ENCODE measurements at places on chromosomes 11 and 22. TPM values are rescaled to one million over a fixed set of nuclear protein-coding genes. Genes with fewer than 3 reads are reported as not detected.

DNA sequence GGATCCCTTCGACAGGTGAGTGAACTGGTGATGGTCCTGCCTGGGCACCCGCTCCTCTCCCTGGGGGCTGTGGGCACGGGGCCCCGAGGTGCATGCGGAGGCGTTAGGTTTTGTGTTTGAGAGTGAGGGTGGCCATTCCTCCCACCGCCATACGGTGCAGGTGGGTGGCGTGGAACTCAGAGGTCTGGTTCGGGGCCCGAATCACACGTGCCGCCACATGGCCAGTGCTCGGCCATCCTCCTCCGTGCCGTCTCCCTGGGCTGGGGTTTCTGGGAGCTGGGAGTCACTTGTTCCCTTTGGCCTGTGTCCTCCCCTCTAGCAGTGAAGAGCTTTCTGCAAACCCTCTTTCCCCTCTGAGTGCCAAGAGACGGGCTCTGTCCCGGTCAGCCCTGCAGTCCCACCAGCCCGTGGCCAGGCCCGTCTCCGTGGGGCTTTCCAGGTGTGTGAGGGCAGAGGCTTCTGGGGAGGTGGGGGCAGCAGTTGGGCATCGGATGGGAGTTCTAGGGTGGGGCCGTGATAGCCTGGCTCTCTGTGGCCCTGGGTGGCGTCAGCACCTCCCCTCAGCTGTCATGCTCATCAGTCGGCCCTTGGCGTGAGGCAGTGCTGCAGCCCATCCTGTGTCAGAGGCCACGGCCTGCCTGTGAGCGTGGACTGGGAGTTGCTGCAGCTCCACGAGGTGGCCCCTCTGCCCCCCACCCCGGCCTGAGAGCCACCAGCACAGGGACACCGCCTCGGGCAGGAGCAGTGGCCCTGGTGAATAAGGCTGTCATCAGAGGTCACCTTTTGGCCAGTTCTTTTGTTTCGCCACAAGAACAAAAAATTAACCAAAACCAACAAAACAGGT lies 10.2 kb downstream of the IRF7 start:
- DNase-seq, result no peak

GRCh38 chr22:44329179-44329796 lies 16.5 kb upstream of the SHISAL1 start:
- DNase-seq, result no peak

DNA sequence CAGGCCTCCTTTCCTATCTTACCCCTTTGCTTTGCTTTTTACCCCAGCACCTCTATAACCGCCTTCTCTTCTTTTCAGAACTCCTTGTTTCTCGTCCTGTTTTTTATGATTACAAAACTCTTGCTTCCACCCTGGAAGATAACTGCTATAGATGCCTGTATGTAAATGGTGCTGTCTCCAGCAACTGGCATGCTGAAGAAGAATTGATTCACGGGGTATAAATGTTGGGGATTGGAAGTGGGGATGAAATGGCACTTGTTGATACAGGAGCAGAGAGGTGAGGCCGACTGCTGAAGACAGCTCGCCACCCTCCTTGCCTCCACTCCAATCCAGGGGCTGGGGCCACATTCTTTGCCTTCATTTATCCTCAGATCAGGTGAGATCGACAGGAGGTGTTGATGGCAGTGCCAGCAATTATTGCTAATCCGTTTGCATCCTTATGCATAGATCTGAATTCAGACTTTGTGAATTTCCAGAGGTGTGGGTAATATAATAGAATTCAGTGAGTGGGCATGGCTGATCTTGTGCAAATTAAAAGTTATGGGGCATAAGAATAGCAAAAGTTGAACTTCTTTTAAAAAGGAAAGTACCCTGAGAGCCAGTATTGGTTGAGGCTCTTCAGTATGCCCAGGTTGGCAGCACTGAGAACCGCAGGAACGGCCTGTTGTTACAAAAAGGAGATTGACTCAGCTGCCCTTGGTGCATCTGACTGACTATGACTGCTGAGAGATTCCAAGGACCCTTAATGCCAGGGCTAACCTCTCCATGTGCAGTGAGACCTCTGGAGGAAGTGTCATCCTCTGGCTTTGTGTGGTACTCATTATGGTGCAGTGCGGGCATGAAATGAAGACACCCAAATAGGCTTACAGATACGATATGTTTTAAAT lies 5.3 kb downstream of the NEAT1 start:
- DNase-seq, result no peak

- no peak for DNase-seq
Measured at GRCh38 chr11:7909585-7910285, 21.3 kb downstream of the OR10A6 start.

DNA sequence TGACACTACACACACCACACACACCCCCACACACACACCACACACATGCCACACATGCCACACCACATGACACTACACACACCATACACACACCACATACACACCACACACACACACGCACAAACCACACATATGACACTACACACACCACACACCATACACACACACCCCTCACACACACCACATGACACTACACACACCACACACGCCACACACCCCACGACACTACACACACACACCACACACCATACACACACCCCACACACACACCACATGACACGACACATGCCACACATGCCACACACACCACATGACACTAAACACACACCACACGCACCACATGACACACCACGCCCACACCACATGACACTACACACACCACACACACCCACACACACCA lies 101.8 kb upstream of the ASPHD2 start:
- no peak for DNase-seq

DNA sequence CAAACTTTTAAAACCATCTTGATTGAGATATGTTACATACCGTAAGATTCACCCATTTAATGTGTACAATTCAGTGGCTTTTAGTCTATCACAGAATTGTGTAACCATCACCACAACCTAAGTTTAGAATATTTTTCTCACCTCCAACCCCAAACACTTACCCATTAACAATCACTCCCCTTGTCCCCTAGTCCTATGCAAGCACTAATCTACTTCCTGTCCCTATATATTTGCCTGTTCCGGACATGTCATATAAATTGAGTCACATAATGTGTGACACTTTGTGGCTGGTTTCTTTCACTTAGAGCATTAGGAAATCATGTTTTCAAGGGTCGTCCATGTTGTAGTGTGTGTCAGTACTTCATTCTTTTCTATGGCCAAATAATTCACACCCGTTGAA lies 38.8 kb downstream of the RASSF10 start:
- DNase-seq, result no peak

GRCh38 chr22:21098099-21098671 lies 52.4 kb downstream of the LRRC74B start:
- no peak for DNase-seq

- no peak for DNase-seq
Measured at GRCh38 chr22:21029486-21030025, 2.8 kb downstream of the SLC7A4 start.

DNA sequence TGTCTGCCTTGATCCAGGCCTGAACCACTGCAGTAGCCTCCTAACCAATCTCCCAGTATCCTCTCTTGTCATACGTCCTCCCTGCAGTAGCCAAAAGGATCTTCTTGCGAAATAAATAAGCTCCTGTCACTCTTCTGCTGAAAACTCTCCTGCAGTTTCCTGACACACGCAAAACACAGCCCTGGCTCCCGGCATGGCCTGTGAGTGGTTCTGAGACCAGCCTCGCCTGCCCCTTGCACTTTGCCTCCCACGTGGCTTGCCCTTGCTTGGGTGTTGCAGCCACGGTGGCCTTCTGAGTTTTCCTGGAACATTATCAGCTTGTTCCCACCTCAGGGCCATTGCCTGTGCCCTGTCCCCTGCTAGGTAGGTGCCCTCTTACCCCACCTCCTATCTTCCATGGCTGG lies 7.2 kb downstream of the ZC3H7B start:
- no peak for DNase-seq

DNA sequence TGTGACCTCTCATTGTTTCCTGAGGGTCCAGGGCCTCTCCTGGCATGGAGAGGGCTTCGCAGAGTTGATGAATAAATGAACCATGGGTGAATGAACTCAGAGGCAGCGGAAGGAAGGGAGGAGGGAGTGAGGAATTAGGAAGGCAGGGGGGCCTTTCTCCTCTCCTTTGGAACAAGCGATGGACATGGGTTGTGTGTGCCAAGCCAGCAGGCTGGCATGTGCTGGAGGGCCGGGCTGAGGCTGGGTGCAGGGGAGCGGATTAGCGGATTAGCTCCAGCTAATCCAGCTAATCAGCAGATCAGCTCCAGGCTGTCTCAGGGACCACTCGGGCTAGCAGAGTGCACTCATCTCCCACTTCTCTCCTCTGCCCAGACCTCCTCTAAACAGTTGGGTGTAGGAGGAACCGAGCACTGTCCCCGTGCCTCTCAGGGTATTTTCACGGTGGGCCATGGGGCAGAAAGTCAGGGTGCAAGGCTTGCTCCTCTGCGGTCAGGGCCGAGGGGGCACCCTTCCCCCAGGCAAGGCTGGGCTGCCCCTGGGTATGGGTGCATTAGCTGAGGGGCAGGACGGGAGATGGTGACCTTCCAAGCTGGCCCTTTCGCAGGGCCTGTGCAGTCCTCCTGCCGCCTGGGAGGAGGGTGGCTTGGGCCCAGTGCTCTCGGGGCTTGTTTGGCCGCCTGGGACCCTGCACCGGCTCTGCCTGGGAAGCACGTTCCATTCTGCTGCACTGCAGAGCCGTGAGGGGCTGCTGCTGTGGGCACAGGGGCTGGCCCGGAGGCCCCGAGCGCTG lies 120.3 kb upstream of the B3GAT1 start:
- no peak for DNase-seq

APOL1 gene
- total RNA-seq, result 35.3 TPM

OR4A16 gene
- not detected for total RNA-seq

CACNA1I gene
- under 0.01 TPM for total RNA-seq

RAB3IL1 gene
- 14.1 TPM for total RNA-seq

KDM4E gene
- total RNA-seq, result not detected

C1QTNF4 gene
- total RNA-seq, result 1.6 TPM

SCT gene
- not detected for total RNA-seq

Measured in esophagus muscularis mucosa (tissue), 4 donors.